Karpas-422 (cell line): ENCODE measurements at places on chromosomes 1 and 21. TPM values are rescaled to one million over a fixed set of nuclear protein-coding genes. Genes with fewer than 3 reads are reported as not detected.

DNA sequence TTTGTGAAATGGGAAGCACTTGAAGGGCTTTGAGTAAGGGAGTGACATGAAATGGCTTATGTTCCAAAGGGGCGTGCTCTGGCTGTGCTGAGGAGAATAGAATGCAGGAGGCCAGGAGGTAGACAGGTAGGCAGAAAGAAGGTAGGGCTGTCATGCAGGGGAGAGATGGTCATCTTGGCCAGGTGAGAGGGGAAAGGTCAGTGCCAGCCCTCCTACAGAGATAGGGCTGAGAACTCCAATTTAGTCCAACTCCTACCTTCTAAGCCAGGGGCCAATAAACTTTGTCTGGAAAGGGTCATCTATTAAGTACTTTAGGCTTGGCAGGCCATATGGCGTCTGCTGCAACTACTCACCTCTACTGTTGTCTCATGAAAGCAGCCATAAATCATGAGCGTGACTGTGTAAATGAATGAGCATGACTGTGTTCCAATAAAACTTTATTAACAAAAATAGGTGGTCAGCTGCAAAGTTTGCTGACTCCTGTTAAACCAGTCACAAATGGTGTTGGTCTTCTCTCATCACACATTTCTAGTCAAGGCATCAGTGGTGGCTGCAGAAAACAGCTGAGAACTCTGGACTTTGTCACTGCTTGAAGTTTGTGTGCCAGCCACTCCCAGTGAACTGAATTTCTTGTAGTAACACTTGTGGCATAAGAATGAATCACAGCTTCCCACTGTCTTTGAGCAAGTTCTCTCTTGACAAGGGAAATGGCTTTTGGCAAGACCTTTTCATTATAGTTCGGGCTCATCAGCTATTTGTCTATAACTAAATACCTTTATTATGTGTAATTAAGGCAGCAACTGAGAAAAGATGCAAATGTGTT is 32.0 kb upstream of the CD2 start:
- H3K4me1 ChIP-seq = no peaks in the 10 kb centered on the region
- DNase-seq = no peak

Gene PLA2G2A
- total RNA-seq = not detected in 2 replicates

- peaks cover 2% of the 10 kb centered on the region for H3K4me1 ChIP-seq
- DNase-seq = no peak
- no peak overlapping the region for H3K4me3 ChIP-seq
These were observed 22.7 kb downstream of the ZBTB8OS start for GRCh38 chr1:32627596-32628162.

GRCh38 chr21:25561668-25562641 is 45.3 kb downstream of the MRPL39 start:
- H3K4me3 ChIP-seq = peak overlapping the region; percentile 64
- DNase-seq = peak; percentile 79
- H3K4me1 ChIP-seq = peaks cover 24% of the 10 kb centered on the region
- no peaks in the 10 kb centered on the region for H3K27me3 ChIP-seq
- no peaks in the 10 kb centered on the region for H3K36me3 ChIP-seq

- peaks cover 22% of the 10 kb centered on the region for H3K36me3 ChIP-seq
- DNase-seq = no peak
- no peaks in the 10 kb centered on the region for H3K27me3 ChIP-seq
- no peak overlapping the region for H3K27ac ChIP-seq
These were observed 19.3 kb downstream of the OBSCN start for GRCh38 chr1:228226956-228227791.

Gene CD101
- not detected in 2 replicates for total RNA-seq

DNA sequence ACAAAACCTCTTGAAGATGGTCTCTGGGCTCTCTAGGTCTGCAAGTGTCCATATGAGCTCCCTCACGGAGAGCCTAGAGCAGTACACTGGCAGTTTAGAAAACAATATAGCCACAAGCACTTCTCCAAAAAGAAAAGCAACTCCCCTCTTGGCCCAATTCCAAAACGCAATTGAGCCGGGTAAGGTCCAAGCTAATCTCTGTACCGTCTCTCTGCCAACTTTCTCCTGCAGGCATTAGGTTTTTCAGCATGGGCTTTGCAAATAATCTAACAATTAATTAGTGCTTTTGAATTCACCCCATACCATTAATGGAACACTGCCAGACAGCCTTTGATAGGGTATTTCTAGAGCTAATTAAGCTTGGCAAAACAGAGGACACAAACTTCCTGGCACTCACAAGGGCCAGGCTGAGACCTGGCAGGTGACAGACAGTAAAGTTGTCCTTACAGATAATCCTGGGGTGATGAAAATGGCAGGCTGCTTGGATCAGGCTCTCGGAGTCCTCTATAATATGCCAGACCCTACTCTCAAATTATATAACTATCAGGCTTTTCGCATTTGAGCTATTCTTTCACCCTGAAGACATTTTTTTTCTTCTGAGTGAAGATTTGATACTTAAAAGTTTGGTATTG is 39.8 kb downstream of the TGFBR3 start:
- H3K4me3 ChIP-seq = no peak overlapping the region
- no peak for DNase-seq
- H3K27me3 ChIP-seq = no peaks in the 10 kb centered on the region
- no peaks in the 10 kb centered on the region for H3K36me3 ChIP-seq
- no peak overlapping the region for H3K27ac ChIP-seq
- no peaks in the 10 kb centered on the region for H3K4me1 ChIP-seq

- H3K4me1 ChIP-seq = no peaks in the 10 kb centered on the region
- peak; percentile 40 for DNase-seq
- H3K27me3 ChIP-seq = no peaks in the 10 kb centered on the region
- no peaks in the 10 kb centered on the region for H3K36me3 ChIP-seq
- no peak overlapping the region for H3K4me3 ChIP-seq
- no peak overlapping the region for H3K27ac ChIP-seq
These were observed 14.0 kb upstream of the CTRC start for GRCh38 chr1:15424146-15424667.

DNA sequence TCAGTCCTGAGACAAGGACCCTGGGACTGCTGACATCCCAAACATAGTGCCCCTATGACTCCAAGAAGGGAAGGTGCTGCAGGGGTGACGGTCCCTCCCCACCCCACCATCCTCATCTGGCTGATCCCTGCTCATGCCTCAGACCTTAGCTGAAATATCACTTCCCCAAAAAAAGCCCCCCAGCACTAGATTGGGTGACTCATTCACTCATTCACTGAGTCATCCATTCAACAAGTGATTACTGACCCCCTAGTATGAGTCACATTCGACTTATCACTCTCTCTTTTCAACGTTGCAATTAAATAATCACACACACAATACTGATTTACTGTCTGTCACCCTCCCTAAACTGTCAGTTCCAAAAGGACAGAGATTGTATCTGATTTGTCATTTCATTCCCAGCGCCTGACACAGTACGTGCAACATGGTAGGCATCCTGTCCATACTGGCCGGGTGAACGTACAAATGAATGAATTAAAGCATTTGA is 48.6 kb downstream of the HIVEP3 start:
- no peaks in the 10 kb centered on the region for H3K27me3 ChIP-seq
- no peaks in the 10 kb centered on the region for H3K36me3 ChIP-seq
- H3K4me3 ChIP-seq = no peak overlapping the region
- no peak overlapping the region for H3K27ac ChIP-seq
- no peak for DNase-seq

DNA sequence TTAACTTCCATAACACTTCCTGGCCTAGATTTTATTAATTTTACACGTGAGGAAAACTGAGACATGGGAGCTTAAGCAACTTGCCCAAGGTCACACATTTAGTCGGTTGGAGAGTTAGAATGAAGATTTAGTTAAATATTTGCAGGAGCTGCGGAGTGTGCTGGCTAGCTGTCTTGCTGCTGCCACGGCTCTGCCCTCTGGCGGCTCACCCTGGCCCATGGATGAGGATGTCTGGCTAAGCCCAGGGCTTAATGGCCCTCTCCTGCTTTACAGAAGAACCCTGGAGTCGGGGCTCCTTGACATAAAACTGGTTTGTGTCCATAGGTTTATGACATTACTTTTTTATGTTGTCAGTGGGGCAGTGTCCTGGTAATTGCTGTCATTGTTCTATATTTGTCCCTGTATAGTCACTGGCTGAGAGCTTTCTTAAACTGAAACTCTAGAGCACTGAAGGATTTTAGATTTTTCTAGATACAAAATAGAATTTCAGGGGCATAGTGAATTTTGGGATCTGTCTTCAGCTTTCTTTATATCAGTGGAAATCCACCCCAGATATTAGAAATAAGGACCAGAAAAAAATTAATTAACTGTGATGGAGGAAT is 88.9 kb upstream of the WLS start:
- no peak overlapping the region for H3K27ac ChIP-seq
- H3K4me3 ChIP-seq = no peak overlapping the region
- H3K4me1 ChIP-seq = no peaks in the 10 kb centered on the region

Gene SPATA21
- total RNA-seq = 1.2 and 1.4 TPM in 2 replicates

DNA sequence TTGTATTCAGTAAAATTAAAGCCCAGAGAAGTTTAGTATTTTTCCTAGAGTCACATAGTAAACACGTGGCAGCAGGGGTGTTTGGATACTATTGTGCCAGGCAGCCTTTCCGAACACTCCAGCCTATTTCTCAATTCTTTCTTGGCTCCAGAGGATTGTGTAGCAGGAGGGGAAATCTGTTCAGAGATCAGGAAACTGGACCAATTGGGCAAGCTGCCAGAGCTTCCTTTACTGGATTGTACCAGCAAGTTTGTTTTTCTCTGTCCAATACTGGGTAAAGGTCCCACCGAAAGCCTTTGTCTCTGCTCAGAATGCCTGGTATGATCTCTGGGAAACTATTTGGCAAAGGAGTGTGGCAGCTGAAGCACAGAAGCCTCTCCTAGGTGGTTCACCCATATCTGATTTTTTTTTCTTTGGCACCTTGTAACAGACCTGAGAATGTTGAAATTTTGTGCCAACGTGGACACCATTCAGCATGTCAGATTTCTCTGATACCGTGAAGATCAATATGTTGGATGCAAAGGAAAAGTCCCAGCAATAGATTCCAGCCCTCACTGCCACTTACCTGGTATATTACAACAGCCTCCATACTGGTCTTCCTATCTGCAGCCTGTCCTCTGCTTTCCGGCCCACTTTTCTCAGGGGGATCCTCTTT is 126.2 kb downstream of the FGGY start:
- no peaks in the 10 kb centered on the region for H3K27me3 ChIP-seq
- no peaks in the 10 kb centered on the region for H3K4me1 ChIP-seq
- H3K4me3 ChIP-seq = no peak overlapping the region
- no peak overlapping the region for H3K27ac ChIP-seq
- H3K36me3 ChIP-seq = no peaks in the 10 kb centered on the region

- H3K4me1 ChIP-seq = peaks cover 4% of the 10 kb centered on the region; the same call in 1 of the 2 replicates
- H3K4me3 ChIP-seq = no peak overlapping the region
- no peak for DNase-seq
- no peaks in the 10 kb centered on the region for H3K27me3 ChIP-seq
- no peak overlapping the region for H3K27ac ChIP-seq
These were observed 5.6 kb upstream of the POFUT2 start for GRCh38 chr21:45293220-45293725.
